ENCODE measurements at places on chromosomes 3 and 15.
A peak's percentile ranks its signal among the peaks of the same experiment; 100 is the strongest.

DNA sequence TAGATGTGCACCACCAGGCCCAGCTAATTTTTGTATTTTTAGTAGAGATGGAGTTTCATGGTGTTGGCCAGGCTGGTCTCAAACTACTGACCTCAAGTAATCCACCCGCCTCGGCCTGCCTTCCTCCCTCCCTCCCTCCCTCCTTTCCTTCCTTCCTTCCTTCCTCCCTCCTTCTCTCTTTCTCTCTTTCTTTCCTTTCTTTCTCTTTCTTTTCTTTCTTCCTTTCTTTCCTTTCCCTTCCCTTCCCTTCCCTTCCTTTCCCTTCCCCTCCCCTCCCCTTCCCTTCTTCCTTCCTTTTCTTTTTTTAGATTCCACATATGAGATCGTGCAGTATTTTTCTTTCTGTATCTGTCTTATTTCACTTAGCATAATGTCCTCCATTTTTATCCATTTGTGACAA is 81.3 kb downstream of the FAM81A start:
- no peak for DNase-seq

- no peak for DNase-seq
Measured at GRCh38 chr3:157123621-157124020, 36.3 kb downstream of the CCNL1 start.

GRCh38 chr3:11002371-11002807 is 9.8 kb downstream of the SLC6A1 start:
- DNase-seq: no peak

DNA sequence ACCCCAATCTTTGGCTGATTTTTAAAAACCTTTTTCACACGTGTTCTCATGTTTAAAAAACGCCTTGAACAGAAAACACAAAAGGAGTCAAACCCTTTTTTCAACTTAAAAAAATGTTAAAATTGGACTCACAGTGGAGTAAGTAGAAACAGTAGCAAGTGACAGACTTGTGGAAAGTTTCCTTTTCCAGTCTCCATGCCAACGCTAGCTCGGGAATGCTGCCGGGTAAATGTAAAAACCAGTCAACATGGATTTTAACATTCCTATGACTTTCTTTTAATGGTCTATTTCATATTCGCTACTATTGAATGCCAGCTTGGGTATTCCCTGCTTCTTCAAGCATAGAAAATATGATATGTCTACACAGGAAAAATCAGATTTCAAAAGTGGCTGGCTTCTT is 1.6 kb upstream of the PROK2 start:
- DNase-seq: no peak

- DNase-seq: no peak
Measured at GRCh38 chr3:188169830-188170455, 16.0 kb downstream of the LPP start.

DNA sequence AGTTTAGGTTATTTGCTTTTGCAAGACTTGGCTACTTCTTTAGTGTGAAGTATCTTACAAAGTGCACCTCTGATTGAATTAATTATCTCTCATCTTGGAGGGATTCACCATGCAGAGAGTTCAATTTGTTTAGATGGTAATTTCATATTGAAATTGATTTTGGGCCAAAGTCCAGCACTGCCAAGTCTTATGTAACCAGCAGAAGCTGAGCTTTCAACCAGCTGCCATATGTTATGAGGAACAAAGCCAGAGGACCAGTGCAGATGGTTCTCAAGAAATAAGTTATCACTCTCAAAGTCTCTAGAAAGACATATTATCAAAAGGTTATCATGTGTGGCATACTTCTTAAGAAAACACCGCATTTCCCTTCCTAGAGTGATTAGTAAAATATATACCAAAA is 29.0 kb downstream of the ABHD6 start:
- DNase-seq: no peak

- no peak for DNase-seq
Measured at GRCh38 chr15:56295433-56295832, 51.8 kb upstream of the RFX7 start.

DNA sequence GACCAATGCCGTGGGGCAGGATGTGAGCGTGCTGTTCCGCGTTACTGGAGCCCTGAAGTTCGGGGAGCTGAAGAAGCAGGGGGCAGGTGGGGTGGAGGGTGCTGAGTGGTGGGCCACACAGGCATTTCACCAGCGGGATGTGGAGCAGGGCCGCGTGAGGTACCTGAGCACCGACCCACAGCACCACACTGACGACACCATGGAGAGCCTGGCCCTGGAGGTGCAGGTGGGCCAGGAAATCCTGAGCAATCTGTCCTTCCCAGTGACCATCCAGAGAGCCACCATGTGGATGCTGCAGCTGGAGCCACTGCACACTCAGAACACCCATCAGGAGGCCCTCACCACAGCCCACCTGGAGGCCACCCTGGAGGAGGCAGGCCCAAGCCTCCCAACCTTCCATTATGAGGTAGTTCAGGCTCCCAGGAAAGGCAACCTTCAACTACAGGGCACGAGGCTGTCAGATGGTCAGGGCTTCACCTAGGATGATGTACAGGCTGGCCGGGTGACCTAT is 179.6 kb downstream of the TBC1D2B start:
- no peak for DNase-seq

- DNase-seq: no peak
Measured at GRCh38 chr3:161305095-161305991, 66.0 kb downstream of the SPTSSB start.

GRCh38 chr3:13120928-13121552 is 47.8 kb upstream of the IQSEC1 start:
- DNase-seq: no peak

GRCh38 chr3:99529265-99529664 is 109.1 kb upstream of the COL8A1 start:
- DNase-seq: no peak

GRCh38 chr3:108183181-108183580 is 39.0 kb downstream of the IFT57 start:
- no peak for DNase-seq

- no peak for DNase-seq
Measured at GRCh38 chr15:79015416-79015815, 70.6 kb upstream of the CTSH start.

DNA sequence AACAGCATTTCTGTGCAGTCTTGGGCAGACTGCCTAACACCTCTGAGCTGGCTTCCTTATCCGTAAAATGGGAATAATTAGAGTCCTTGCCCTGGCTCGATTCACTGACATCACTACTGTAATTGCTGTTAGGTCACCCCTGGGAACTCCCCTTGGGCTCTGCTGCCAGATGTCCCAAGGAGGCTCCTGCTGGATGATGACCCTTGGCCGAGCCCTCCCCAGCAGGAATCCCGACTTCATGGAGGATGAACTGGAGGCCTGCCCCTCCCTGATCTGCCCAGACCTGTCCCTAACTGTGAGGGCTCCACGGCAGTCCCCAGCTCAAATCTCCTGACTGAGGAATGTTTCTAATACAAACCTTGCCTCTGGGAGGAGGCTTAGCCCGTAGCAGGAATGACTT is 18.0 kb downstream of the ESYT3 start:
- no peak for DNase-seq

- DNase-seq: no peak
Measured at GRCh38 chr3:124117486-124117885, 125.6 kb upstream of the ROPN1 start.

DNA sequence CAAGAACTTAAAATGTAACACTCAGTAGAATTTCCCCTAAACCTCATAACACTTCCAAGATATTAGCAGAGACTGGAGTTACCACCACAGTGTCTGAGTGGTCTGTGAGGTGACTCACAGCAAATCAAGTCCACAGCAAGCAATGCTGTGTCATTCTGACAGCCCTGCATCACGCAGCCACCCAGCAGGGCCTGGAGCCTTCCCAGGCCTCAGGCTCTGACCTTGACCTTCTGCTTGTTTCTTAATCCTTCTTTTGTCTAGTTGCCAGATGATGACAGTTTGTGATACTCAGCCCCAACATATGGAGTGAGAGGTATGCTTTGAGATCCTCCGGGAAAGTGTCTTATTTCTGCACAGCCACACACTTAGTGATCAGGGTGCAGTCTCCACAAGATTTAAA is 82.5 kb downstream of the TOP2B start:
- peak; percentile 45 for DNase-seq

DNA sequence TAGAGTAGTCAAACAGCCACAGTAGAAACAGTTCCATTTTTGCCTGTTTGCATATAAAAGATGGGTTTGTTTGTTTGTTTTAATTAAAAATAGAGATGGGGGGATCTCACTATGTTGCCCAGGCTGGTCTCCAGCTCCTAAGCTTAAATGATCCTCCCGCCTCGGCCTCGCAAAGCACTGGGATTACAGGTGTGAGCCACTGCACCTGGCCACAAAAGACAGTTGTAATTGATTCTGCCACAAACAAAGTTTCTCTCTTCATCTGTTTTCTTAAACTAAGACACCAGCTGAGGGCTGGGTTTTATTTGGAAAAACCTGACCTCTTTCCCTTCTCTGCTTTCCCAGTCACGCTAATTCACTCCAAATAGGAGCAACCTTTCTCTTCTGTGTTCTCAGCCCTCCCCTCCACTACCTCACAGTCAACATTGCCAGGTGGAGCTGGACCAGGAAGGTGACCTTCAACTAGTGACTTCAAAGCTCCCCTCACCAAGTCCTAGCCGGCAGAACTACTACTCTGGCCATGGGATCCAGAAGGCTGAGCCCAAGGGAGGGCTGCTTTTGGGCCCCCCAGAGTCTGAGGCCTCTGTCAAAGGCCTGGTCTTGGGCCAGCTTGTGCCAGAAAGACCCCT is 1.5 kb upstream of the IDH2 start:
- DNase-seq: no peak

Measured in T1000 (cell line).